ENCODE measurements at places on chromosomes 7 and 10.

GRCh38 chr7:54705436-54705835 lies 53.6 kb downstream of the SEC61G start:
- DNase-seq: no peak

- DNase-seq: no peak
These were observed 421.4 kb downstream of the PLXNA4 start for GRCh38 chr7:132154695-132155471.

DNA sequence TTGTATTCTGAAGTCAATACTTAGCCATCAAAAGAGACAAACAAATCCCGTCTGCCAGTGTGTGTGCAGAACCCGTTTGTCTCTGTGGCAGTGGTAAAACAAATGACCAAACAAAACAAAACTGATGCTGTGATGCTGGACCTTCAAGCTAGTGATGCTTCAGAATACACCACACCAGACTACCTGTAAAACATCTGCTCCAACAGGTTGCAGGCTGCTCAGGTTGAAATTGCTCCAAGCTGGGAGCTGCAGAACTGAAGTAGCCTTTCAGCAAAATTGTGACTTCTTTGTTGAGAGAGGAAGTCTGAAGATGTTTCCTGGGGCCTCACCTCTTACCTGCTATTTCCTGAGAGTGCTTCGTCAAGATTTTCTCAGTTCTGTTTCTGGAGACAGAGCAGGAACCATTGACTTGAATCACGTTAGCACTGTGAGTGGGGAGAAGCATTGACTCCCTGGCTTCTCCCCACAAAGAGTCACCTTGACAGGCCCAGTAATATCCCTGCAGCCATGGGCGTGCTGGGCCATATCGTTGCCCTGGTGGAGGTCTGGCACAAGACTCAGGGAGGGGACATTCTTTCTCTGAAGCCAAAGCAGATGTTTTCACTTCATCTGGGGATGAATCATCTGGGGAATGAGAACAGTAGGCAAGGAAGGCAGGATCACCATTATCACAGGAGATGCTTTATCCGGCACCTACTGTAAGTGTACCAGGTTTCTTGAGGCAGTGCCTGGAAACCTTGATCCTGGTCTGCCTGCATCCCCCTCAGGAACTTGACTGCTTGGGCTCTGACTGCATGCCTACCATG lies 80.2 kb downstream of the RBM20 start:
- DNase-seq: no peak

DNA sequence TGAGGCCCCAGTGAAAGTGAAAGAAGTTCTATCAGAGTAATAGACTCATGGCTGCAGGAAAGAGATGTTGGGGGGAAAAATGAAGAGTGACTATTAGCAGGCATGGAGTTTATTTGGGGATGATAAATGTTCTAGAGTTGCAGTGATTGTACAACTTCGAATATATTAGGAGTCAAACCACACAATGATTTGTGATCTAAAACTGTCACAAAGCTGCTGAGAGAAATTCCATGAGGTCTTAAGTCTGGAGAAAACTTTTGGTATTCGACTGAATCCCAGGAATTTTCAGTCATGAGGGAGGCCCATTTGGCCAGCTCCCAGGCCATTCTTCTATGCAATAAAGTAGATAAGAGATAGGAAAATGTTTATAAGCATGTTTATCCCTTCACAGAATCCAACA lies 55.9 kb upstream of the UNC5B start:
- DNase-seq: no peak

GRCh38 chr7:108592646-108593201 lies 23.1 kb downstream of the DNAJB9 start:
- no peak for DNase-seq

DNA sequence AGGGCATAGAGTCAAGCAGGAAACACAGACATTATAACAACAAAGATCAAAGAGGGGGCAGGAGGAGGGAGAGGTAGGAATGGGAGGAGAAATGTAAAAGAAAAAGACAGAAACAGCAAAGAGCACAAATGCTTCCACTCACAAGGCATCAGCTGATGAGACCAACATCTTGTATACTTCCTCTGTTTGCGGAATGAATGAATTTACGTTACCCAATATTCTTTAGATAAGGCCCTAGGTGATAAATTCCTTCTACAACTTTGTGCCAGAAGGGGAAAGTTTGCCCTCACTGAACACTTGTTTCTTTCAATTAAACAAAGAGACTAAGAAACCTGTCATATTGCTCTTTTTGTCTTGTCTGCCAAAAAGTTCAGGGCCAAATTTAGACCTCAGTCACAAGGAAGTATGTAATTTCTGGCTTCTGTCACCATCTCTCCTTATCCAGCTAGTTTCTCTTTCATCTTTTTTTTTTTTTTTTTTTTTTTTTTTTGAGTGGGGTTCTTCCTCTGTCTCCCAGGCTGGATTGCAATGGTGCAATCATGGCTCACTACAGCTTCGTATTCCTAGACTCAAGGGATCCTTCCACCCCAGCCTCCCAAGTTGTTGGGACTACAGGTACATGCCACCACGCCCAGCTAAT lies 116.4 kb upstream of the NANOS1 start:
- no peak for DNase-seq

Measured in stimulated activated effector memory CD8-positive, alpha-beta T cell treated with anti-CD3 and anti-CD28 coated beads, Interleukin-12 subunit alpha, Interleukin-12 subunit beta, amount 100 ng/mL, for 72 hours (primary cell).